ENCODE measurements at places on chromosomes 13 and 19. TPM values are rescaled to one million over a fixed set of nuclear protein-coding genes. Genes with fewer than 3 reads are reported as not detected.

KLK4 gene
- total RNA-seq = not detected

ZNF329 gene
- total RNA-seq = 9.5 TPM

DNA sequence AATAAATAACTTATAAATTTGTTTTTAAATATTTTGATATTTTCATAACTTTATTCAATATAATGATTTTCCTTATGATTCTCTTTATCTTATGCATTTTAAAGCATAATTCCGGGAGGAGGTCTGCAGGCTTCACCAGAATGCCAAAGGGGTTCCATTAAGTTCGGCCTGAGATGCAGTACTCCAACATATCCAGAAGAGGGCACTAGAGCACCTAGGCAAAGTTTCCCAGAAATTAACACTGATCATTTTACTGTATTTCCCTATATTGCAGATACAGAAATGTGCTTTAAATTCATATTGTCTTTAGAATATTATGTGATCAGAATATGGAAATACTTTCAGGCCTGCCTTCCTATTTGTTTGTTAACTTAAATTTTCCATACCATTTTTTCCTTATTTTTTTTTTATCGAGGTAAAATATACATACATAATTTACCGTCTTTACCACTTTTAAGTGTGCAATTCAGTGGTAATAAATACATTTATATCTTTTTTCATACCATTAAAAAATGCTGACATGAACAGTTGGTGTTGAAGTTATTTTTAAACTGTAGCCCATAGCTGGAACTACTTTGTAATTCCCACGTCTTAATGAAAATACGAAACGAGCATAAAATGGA is 58.9 kb upstream of the TM9SF2 start:
- no peak for DNase-seq

DNA sequence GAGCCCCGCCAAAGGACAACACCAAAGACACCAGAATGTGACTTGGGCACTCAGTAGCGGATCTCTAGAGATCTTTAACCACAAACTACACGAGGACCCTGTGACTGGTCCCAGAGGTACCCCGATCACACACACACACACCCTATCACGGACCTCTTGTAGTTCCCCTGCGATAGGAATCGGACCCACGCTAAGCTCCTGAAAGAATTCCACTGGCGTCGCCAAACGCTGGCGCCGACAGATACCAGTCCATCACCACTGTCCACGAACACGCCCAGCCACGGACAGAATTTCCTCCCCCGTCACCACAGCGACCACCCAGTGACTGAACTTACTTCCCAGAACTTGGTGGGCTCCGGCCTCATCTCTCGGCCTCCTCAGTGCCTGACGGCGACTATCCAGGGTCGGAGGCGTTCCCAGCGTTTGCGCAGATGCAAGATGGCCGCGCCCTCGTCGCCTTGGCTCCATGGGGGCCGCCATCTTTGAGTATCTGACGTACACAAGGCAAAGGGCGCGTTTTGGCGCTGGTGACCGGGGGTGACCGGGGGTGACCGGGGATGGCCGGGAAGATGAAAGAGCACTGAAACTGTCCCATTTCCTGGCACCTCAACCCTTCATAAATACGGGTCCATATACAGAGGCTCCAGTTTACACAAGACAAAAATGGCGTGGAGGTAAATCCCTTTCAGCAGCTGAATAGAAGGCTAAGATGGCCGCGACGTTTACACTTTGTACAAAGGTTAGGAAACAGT is at the start of gene ZNF615:
Gene ZNF615 (minus strand): TSS at position 406 of the 752 bp plus-strand sequence. CDS start 4,500 bp downstream, outside the sequence.
- peak; percentile 90 for DNase-seq

DNA sequence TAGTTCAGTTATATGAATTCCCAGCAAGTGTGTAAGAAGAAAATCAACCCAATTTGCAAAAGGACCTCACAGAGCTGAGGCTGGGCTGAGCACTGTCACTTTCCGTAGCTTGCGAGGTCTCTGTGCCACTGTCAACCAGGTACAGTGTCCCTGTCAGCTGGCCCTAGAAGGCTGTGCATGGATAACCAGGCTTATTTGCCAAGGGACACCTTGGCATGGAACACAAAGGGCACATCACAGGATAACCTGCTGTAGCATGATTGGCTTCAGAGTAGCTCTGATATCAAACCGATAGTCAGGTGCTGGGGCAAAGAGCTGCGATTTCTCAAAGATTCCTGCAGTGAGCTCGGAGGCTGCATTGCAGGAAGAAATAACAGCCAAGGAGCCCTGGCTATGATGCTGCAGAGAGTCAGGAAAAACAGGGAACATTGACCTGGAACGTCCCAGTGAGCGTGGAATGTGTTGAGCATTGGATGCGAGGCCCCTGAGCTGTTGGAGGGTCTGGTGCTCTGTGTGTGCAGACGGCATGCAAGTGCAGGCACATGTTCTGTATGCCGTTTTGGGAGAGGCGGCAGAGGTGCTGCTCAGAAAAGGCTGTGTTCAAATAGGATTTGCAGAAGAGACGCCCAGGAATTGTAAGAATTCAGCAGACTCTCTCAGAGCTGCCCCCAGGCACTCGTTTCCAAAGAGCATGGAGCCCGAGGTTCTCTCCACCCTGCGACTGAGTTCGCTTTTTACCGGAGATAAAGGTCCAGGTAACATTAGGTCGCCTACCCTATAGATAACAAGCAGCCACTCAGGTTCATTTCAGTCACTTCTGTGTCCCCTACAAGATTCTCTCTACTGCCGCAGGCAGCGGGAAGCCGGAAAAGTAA is 213.5 kb upstream of the IRS2 start:
- no peak for DNase-seq

GRCh38 chr13:32883474-32883873 is 132.7 kb upstream of the KL start:
- no peak for DNase-seq

ZBTB32 gene
- total RNA-seq = not detected

CEACAM16 gene
- total RNA-seq = not detected

ZNF808 gene
- not detected for total RNA-seq

GRCh38 chr13:111944171-111944583 is 122.8 kb upstream of the SOX1 start:
- DNase-seq = no peak

Data from Calu3 (cell line).